ENCODE measurements at places on chromosomes 11 and 22.

DNA sequence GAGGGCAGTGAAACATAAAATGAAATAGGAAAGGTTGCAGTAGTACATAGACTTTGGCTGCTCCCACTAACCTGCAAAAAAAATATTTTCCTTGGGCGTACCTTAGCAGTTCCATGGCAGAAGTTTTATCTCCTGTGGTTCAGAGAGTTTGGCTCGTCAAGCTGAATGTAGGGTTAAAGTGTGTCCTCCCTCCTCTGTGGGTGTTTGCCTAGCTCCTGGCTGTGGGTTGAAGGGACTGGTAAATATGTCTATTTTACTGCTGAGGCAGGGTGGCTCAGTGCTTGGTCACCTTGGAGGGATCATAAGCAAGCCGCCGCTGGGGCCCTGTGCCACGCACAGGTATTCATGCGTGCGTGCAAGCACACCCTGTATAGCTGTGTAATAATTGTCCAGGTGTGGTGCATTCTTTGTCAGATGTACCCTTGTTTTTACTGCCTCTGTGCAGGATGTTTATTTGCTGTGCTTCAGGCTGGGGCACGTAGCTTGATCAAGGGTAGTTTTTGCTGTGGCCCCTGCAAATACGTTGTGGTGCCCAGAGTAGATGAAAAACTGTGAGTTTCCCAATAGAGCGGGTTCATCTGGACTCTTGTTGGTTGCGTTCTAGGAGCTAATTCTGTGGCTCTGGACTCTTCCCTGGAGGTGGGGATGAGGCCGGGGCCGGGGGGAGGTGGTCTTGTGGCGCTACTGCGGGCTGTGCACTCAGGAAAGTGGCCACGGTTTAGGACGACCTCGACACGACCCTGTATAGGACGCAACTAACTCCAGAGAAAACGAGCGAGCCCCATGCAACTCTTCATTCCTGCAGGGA is 732 bp upstream of the SORL1 start:
- no peak for DNase-seq

- DNase-seq: no peak
Measured at GRCh38 chr11:57751676-57752253, at the start of gene BTBD18. Gene BTBD18 (minus strand): TSS chr11:57751819. CDS start chr11:57751188, 631 bp downstream.

GRCh38 chr22:27513021-27513420 is 288.5 kb downstream of the MN1 start:
- DNase-seq: no peak

- peak; percentile 61 for DNase-seq
Measured at GRCh38 chr11:65471447-65471891, 27.4 kb upstream of the MALAT1 start.

DNA sequence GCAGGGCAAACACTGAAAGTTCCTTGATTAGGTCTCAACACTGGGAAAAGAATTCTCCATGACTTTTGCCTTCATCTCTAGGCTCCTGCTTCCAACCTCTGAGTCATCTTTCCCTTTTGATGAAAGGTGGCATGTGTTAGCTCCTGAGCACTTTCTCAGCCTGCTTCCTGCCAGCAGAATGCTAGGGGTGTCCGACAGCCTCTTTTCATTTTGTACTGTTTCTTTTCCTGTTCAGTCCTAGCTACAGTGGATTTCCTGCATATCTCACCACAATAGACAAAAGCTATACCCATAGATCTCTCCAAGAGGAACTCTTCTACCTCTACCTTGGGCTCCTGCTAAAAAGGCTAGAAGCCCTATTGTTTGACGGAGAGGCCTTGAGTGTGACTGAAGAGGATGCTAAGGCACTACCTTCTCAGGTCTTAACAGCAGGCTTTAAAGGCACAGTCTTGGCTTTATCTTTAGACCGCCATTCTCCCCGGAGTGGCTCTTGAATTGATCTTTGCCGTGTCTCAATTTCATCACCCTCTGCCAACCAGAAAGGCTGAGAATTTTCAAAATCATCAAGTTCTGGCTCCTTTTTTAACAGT is 145.5 kb downstream of the RBFOX2 start:
- no peak for DNase-seq

DNA sequence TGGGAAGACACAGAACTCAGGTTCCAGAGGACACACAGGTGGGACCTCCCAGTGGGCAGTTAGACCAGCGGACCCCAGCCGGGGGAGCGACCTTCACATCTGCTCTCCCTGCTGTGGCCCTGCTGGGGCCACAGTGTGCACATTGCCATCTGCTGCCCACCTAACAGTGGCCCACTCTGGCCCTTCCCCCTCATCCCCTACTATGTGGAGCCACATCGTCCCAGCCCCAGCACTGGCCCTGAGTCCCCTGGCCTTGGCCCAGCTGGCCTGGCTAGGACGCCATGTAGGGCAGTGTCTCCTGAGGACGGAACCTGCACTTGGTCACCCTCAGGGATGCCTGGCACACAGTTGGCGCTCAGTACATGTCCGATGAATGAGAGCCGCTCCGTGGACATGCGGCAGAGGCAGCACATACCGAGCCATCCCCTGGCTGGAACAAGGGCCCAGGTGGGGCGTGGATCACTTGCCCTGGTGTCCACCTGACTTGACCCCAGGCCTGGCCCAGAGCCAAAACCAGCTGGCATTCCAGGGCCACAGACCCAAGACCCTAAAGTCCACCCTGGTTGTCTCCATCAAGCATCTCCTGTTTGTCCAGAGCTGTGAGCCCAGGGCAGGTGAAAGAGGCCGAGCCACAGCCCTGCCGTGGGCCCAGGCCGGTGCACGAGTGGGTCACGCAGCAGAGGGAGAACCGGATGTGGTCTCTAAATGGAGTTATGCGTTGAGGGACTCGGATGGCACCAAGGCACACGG is 93.1 kb upstream of the FGF3 start:
- DNase-seq: no peak

DNA sequence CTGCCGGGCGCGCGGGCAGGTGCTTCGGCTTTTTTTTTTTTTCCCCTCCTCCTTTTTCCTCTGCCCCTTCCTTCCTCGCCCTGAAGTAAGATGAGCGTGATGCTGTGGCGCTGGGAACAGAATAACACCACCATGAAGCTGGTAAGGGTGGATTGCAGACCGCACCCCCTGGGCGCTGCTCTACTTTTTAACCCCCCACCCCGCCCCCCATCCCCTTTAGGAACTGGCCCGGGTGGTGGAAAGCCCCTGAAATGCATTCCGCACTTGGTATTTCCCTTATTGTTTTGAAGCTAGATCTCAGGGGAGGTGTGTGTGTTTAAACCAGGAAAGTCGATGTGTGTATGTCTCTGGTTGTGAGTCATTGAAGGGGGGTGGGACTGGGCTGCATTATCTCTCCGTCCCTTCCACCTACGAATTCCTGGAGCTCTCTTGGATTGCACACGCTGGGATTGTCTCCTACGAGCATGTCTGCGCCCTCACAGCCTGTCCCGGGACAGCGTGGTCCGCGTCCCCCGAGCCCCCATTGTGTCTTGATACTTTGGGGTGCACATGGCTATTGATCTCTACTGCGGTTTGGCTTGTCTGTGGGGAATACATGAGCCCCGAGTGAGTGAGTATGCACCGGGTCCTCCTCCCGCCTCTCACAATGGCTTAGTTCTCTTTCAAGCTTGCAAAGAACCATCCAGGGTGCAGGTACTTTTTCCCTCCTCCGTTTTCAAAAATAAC is 64.9 kb downstream of the NAV2 start:
- no peak for DNase-seq

- peak; percentile 72 for DNase-seq
Measured at GRCh38 chr11:112962579-112963367, 1.6 kb downstream of the NCAM1 start.

DNA sequence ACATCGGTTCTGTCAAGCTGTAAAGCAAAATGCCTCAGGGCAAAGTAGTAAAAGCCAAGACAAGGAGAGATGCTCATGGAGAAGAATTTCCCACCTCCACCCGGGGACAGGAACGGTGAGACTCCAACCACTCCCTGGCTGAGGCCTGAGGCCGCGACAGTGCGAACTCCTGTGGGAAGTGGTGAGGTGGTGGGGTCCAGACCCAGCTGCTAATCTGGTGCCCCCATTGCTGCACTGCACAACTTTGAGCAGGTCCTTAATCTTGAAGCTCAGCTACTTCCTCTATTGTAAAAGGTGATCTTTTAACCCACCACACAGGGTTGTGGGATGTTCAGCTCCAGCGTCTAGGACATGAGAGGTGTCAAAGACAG is 83.9 kb downstream of the ZC3H12C start:
- DNase-seq: no peak

DNA sequence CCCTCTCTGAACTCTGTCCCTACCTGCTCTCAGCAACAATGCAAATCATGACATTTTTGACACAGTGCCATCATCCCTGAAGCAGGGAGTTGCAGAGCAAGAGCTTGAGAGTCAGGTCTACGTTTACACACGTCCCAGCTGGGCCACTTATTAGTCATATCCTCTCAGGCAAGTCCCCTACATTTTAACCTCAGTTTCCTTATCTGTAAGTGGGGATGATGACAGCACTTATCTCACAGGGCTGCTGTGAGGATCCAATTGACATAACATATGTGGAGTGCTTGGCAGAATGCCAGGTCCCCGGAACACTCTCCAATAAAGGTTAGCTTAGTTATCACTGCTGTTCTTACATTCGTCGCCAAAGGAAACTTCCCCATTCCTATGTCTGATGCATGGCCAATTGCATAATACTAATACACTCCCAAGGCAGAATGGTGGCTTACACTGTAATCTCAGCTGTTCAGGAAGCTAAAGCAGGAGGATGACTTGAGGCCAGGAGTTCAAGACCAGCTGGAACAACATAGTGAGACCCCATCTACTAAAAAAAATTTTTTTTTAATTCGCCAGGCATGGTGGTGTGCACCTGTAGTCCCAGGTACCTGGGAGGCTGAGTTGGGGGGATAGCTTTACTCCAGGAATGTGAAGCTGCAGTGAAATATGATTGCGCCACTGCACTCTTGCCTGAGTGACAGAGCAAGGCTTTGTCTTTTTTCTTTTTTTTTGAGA is 16.6 kb downstream of the ASCC2 start:
- no peak for DNase-seq

- no peak for DNase-seq
Measured at GRCh38 chr22:19375435-19375834, 56.1 kb downstream of the HIRA start.

DNA sequence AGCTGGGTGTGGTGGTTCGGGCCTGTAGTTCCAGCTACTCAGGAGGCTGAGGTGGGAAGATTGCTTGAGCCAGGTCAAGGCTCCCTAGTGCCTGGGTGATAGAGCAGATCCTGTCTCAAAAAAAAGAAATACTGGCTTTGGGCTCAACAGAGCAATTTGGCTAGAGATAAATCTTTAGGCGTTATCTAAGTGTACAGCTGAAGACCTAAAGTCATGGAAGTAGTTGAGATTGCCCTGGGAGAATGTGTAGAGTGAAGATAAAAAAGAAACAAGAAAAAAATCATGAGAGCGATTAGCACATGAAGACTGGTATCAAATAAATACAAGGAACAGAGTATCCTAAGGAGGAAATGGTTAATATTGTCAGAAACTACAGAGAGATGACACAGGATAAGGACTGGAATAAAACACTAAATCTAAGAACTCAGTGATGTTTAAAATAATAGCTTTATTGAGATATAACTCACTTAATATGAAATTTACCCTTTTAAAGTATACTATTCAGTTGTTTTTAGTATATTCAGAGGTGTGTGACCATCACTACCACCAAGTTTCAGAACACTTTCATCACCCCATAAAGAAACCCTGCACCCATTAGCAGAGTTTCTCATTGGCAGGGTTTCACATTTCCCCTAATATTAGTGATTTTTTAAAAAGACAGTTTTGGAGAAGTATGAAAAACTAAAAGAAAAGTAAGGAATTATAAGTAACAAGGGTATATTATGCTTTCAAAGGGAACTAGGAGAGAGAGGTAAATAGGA is 20.7 kb downstream of the PIK3C2A start:
- DNase-seq: no peak

DNA sequence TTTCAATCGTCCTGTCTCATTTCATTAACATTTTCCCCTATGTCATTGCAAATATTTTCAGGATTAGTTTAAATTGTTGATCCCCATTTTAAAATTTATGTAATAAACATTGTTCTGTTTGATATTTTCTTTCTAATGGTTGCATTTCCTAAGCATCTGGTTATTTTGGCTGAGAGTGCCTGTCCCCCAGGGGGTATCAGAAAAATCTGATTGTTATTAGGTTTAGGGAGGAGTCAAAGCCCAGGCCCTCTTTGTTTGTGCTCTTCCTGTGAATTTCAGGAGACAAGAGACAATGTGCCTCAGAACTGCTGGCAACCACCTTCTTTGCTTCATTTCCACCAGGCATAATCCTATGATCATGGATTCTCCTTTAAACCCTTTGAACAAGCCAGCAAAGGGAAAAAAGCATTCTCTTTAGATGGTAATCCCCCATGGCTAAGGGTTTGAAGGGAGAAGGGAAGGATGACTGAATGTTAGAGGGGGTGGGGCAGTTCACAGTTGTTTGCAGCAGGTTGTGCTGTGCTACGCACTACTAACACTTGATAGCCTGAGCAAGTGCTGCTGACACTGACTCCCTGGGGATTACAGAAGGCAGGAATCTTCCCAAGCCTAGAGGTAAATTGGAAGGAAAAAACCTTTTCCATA is 462.4 kb upstream of the LRRC4C start:
- no peak for DNase-seq

GRCh38 chr11:121814962-121815361 is 301.1 kb downstream of the BLID start:
- no peak for DNase-seq

- peak; percentile 35 for DNase-seq
Measured at GRCh38 chr22:37675930-37676735, 697 bp downstream of the LGALS1 start.

DNA sequence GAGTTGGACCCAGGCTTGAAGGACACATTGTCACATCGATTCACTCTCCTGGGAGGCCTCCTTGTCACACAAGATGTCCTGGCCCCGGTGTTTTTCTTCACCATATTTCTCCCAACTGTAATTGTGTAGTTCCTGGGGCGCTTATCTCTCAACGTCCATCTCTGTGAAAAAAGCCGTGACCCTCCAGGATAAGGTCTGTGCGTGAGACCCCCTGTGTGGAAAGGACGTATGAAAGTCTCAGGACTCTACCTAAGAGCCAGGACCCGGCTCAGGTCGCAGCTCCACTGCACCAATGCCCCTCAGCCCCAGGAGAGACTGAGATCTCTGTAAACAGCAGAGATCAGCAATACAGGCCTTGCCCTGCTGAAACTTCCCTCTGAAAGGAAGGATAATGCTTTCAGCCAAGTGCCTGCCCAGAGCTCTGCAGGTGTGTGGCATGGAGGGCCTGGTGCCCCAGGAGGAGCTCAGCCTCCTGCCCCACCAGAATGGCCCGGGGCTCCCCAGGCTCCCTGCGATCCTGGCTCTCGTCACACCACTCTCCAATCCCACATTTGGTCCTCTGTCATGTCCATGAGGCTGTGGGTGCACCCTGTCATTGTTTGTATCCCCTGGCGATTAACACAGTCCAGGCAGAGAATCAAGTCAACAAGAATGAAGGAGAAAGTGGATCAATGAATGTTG is 119.2 kb upstream of the TMEM45B start:
- DNase-seq: no peak

All from hypothalamus (tissue), 51 donors.